ENCODE measurements at places on chromosomes 7 and 10.

DNA sequence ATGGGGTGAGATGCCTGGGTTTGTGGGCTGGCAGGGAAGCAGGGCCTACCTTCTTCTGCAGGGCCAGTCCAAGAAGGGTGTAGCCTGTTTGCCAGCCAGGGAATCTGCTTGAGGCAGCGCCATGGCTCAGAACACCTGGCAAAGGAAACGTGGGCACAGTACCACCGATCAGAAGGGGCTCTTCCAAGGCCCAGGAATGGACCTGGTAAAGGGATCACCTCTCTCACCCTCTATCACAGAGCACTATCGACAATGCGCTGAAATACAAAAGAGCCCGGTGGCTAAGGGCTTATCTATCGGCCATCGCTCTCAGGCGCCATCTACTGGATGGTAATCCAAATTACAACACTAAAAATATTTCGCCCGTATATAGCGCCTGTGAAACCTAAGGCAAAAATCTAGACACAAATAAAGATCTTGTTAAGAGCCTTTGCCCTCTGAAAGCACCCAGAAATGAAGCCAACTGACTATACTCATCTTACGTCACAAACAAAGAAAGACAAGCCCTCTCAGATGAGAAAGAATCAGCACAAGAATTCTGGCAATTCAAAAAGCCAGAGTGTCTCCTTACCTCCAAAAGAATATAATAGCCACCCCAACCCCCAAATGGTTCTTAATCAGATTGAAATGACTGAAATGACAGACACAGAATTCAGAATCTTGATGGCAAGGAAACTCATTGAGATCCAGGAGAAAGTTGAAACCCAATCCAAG is 217.8 kb upstream of the HPS1 start:
- DNase-seq, result peak; percentile 9

GRCh38 chr7:92769394-92769699 is 67.0 kb downstream of the CDK6 start:
- DNase-seq, result peak; percentile 26

- DNase-seq, result peak; percentile 22
Measured at GRCh38 chr10:29611781-29612381, 22.9 kb downstream of the SVIL start.

DNA sequence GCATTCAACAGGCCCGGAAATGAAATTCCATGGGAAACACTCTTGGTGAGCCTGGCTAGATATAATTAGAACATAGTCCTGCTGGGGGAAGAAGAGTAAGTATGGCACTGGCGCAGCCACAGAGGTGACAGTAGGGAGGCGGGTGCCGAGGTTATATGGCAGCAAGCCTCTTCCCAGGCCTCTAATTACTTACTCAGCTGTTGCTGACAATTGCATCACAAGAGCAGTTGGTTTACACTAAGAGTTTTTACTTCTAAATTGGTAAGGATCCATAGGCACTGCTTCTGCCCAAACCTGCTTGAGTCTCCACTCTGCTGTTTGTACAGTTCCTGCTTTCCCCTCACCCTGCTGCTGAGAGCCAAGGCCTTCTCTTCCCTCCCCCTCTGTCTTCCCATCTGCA is 93.3 kb upstream of the DUSP5 start:
- DNase-seq, result peak; percentile 64

GRCh38 chr10:35456784-35457183 is 120.5 kb downstream of the CCNY start:
- no peak for DNase-seq

DNA sequence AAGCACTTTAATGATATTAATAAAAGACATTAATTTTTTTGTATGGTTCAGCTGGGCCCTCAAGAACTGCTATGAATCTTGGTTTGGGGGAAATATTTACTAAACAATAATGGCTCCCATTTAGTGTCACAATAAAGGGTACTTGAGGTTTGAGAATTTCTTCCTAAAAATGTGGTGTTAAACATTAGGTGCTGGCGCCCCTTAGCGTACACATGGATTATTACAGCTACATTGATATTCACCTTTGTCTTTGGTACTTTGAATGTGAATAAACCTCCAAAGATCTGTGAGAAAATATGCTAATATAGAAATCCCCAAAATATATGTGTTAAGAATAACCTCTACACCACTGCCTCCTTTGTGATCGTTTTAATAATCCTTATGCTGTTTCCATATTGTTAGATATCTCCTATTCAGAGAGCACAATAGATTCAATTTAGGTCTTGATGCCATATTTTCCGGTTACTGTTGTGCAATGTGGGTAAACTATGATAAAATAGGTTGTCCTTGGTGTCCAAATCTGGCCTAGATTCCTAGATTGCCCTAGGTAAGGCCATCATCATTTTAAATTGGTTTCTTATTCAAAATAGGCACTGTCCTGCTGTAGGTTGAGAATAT is 161.8 kb upstream of the CACNA2D1 start:
- peak; percentile 40 for DNase-seq

- peak; percentile 16 for DNase-seq
Measured at GRCh38 chr10:6746782-6747181, 166.7 kb upstream of the PRKCQ start.

- DNase-seq, result no peak
Measured at GRCh38 chr7:107666790-107667189, 6.2 kb downstream of the SLC26A4 start.

- no peak for DNase-seq
Measured at GRCh38 chr10:48412081-48412480, 105.6 kb downstream of the MAPK8 start.

- DNase-seq, result peak; percentile 2
Measured at GRCh38 chr7:149071641-149072437, 18.7 kb downstream of the ZNF786 start.

- DNase-seq, result no peak
Measured at GRCh38 chr10:49275896-49276295, 23.1 kb upstream of the C10orf71 start.

- peak; percentile 72 for DNase-seq
Measured at GRCh38 chr7:43537765-43538403, 45.0 kb upstream of the STK17A start.

DNA sequence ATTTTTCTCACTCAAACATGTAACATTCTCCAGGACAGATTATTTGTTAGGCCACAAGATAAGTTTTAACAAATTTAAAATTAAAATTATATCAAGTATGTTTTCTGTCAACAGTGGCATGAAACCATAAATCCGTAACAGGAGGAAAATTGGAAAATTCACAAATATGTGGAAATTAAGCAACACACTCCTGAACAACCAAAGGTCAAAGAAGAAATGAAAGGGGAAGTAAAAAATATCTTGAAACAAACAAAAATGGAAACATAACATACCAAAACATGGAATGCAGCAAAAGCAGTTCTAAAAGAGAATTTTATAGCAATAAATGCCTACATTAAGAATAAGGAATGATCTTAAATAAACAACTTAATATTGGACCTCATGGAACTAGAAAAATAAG is 147.3 kb downstream of the ZEB1 start:
- no peak for DNase-seq

DNA sequence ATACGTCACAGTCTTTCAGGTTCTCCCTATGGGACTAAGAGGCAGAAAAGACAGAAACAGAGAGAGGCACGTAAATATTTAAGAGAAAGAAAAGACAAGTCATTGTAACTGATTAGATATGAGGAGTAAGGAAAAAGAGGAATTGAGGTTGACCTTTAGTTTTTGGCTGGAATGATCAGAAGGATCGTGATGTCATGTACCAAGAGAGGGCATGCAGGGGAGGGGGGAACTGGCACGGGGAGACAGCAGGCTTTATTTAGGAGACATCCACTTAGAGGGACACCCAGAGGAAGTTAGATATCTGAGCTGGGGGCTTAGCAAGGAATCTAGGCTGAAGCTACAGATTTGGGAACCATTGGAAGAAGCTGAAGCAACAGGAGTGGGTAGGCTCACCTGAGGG is 9.2 kb upstream of the LRRC20 start:
- DNase-seq, result no peak

- peak; percentile 95 for DNase-seq
Measured at GRCh38 chr7:66326501-66327215, 121.5 kb downstream of the TPST1 start.

- DNase-seq, result no peak
Measured at GRCh38 chr7:42485301-42485766, 248.3 kb upstream of the GLI3 start.

DNA sequence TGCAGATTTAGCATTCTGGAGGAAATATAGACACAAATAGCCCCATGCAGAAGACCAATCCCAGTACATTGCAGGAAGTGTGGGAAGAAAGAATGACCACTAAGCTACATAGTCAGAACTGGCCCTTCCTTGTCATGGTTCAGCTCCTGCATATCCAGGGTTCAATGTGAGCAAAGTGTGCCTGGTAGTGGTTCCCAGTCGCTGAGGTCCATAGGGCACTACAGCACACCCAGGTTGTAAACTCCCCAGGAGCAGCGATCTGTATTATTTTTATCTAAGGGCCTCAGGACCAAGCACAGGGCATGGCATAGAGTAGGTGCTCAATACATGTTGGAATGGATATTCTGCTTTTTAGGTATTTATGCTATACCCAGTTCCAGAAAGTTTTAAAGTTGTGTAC is 114.4 kb downstream of the RTKN2 start:
- DNase-seq, result no peak

GRCh38 chr7:120735791-120736190 is 122.2 kb downstream of the TSPAN12 start:
- DNase-seq, result no peak

DNA sequence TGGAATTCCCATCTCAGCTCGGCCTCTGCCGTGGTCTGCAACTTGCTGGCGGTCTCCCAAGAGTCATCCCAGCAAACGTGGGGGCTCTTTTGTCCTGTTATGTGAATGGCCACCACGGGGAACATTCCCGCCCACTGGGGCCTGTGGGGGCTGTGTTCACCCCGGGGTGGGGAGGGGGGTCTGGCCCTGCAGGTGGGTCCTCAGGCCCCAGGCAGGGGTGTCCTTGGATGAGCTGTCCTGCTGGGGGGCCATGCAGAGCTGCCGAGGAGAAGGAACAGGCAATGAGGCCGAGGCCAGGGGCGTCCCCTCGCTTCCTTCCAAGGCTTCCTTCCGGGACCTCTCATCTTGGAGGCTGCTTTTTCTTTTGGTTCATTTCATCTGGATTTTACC is 24.4 kb upstream of the PITRM1 start:
- DNase-seq, result no peak

- peak; percentile 25 for DNase-seq
Measured at GRCh38 chr10:94316560-94316959, 46.2 kb downstream of the NOC3L start.

DNA sequence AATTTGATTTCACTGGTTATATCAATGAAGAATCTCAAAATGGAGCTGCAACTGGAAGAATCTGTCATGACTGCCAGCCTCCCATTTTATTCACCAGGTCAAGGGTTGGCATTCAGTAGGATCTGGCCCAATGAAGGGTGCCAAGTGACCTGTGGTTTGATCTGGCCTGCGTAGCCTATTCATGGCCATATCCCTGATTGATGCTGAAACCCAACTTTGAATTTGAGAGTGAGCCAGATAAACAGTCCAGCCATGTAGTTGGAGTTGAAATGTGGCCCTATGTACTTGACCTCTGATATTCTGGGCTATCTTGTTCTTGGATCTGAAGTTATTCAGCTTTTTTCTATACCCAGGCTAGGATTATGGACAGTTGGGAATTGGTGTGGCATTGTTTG is 1.5 kb downstream of the MKLN1 start:
- no peak for DNase-seq
